Nucleus accumbens (tissue), 56 donors: ENCODE measurements at places on chromosomes 2 and 18.

- no peak for DNase-seq
Measured at GRCh38 chr2:85071096-85071495, 62.1 kb upstream of the TCF7L1 start.

GRCh38 chr2:166337932-166338331 lies 37.8 kb downstream of the SCN9A start:
- no peak for DNase-seq

DNA sequence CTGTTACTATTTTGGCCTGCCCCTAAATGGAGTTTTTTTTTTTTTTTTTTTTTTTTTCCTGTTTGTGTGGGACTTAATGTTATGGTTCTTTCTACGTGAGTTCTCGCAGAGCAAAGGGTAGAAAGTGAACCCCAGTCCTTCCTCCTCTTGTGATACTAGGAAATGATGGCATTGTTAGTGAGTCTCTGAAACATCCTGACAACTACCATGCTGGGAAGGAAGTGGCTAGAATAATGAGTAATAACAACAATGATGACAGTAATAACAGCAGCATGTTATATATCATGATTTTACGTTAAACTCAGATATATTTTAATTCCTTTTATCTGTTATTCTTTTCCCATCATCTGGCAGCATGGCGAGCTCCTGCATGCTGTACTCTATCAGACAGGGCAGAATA lies 216.2 kb upstream of the LINC00305 start:
- no peak for DNase-seq

DNA sequence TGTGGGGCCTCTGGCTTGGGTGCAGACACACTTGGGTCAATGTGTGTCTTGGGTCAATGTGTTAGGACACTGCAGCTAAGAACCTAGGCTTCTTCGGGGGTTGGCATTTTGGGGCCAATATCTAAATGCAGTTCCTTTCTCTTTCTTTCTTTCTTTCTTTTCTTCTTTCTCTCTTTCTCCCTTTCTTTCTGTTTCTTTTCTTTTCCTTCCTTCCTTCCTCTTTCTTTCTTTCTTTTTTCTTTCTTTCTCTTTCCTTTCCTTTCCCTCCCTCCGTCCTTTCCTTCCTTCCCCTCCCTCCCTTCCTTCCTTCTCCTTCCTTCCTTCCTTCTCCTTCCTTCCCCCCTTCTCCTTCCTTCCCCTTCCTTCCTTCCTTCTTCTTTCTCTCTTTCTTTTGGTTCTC lies 57.7 kb upstream of the OSR1 start:
- no peak for DNase-seq

GRCh38 chr2:157784823-157785175 lies 91.3 kb downstream of the ACVR1 start:
- DNase-seq: no peak

DNA sequence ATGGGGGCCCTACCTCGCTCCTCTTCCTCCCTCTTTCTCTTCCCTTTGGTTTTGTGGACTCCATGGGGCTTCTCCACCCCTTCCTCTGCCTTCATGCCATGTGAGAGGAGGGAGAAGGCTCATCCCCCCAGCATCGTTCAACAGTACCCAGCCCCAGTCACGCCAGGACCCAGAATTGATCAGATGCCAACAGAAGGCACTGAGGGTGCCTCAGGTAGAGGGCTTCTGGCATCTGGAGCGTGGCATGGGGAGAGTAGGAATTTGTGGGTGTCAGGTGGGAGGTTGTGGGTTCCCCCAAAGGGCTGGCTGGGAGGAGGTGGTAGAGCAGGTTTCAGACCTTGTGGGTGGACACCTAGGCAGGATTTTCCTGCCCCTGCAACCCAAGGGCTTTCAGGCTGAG lies 122.0 kb downstream of the TWIST2 start:
- DNase-seq: no peak
